ENCODE measurements at places on chromosomes 5 and 9. TPM values are rescaled to one million over a fixed set of nuclear protein-coding genes. Genes with fewer than 3 reads are reported as not detected.

DNA sequence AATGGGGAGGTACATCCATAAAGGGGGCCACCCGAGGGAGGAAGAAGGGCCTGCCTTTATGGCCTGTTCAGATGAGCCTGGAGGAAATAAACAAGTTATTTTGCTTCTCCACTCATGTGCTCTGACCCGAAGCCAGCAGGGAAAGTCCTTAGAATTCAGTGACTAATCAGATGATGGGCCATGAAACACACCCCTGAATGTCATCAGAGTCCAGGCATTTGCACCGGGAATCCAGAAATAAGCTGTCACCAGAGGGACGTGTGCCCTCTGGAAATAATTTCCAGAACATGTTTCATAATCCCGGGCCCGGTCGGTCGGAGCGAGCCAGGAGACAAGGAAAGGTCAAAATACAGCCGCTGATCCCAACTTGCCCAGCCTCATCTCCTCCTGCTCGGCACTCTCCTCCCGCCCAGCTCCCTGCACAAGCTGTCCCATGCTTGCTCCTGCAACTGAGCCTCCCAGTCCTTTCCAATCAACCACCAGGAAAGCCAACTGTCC, 73.6 kb upstream of the ZNF622 start:
- DNase-seq = peak; percentile 92
- no peak overlapping the region for H3K4me3 ChIP-seq
- H3K27me3 ChIP-seq = no peaks in the 10 kb centered on the region

GRCh38 chr5:51148437-51148836, 234.8 kb upstream of the ISL1 start:
- no peak for DNase-seq
- no peaks in the 10 kb centered on the region for H3K27me3 ChIP-seq
- H3K27ac ChIP-seq = no peak overlapping the region
- H3K4me1 ChIP-seq = no peaks in the 10 kb centered on the region
- H3K4me3 ChIP-seq = no peak overlapping the region
- H3K36me3 ChIP-seq = no peaks in the 10 kb centered on the region

DNA sequence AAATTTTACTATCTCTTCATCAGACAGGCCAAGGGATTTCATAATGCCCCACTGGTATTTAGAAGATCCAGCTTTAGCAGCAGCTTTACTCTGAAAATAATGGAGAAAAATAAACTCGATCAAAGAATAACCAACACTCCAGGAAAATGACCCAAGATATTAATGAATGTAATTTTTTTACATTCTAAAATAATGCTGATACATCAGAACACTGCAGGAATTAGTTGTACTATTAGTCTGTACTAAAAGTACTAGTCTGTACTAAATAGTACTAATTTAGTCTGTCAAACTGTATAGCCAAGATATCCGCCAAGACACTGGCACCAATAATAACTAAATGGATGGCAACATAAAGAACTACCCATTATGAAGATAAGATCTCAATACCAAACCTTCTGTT, 18.1 kb downstream of the LARS1 start:
- no peaks in the 10 kb centered on the region for H3K4me1 ChIP-seq
- H3K27ac ChIP-seq = no peak overlapping the region
- no peak overlapping the region for H3K4me3 ChIP-seq
- H3K27me3 ChIP-seq = no peaks in the 10 kb centered on the region
- peaks cover 25% of the 10 kb centered on the region for H3K36me3 ChIP-seq

- no peaks in the 10 kb centered on the region for H3K36me3 ChIP-seq
- H3K27ac ChIP-seq = no peak overlapping the region
- H3K27me3 ChIP-seq = no peaks in the 10 kb centered on the region
Observed at GRCh38 chr5:76099286-76099702, 16.1 kb downstream of the SV2C start.

DNA sequence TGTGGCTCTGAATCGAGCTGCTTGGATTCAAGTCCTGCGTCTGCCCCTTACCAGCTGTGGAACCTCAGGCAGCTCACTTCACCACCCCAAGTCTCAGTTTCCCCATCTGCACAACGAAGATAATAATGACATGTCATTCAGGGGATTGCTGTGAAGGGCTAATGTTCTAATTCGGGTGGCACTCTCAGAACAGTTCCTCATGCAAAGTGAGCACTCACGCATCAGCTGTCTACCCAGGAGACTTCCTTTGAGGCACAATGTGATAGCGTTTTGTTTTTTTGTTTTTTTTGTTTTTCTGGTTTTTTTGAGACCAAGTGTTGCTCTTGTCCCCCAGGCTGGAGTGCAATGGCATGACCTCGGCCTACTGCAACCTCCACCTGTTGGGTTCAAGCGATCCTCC, 56.4 kb downstream of the NTNG2 start:
- H3K4me1 ChIP-seq = no peaks in the 10 kb centered on the region
- no peak for DNase-seq
- H3K27ac ChIP-seq = no peak overlapping the region
- H3K4me3 ChIP-seq = no peak overlapping the region

- no peaks in the 10 kb centered on the region for H3K27me3 ChIP-seq
- H3K4me3 ChIP-seq = peak overlapping the region; percentile 57
- H3K36me3 ChIP-seq = peaks cover 3% of the 10 kb centered on the region
- H3K4me1 ChIP-seq = peaks cover 9% of the 10 kb centered on the region
Observed at GRCh38 chr9:35656831-35657545, 831 bp downstream of the RMRP start.

The SLC46A2 gene
- polyA plus RNA-seq = not detected

The SLC34A3 gene
- 36.0 TPM for polyA plus RNA-seq
